ENCODE measurements at places on chromosomes 4 and X. TPM values are rescaled to one million over a fixed set of nuclear protein-coding genes. Genes with fewer than 3 reads are reported as not detected.

The ADH6 gene
- total RNA-seq = not detected

DNA sequence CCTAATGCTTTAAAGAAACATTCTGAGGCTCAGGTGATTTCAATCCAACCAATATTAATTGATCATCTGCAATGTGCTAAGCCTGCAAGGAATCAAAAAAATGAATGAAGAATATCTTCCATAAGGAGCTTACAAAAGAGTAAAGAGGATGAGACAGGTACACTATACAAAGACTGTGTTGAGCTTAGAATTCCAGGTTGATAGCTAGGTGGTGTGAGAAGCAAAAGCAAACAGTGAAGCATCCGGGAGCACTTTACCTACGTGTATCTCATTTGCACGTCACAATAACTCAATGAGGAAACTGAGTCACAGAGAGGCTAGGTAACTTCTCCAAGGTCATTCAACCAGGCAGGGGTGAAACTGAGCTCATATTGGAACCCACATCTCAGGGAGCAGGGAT lies 37.1 kb downstream of the FAM114A1 start:
- DNase-seq = no peak

DNA sequence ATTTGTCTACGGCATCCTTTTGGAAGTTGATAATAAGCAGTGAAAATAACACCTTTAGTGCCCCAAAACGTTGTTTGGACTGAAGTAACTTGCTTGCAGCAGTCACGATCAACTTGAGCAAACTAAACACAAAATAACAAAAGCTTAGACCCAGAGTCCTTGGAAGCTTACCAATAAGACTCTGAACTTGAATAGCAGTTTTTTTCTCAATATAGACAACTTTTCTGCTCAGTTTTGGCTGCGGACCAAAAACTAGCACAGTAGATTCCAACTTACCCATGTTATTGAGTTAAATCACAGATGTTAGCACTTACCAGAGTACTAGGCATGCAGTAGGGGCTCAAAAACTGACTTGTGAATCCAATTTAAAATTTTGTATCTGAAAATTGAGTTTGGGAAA lies 746.9 kb downstream of the PCDH19 start:
- DNase-seq = no peak

- DNase-seq = no peak
Measured at GRCh38 chr4:100651499-100652175, 133.8 kb upstream of the EMCN start.

- DNase-seq = peak; percentile 48
Measured at GRCh38 chrX:154308108-154308946, 12.7 kb downstream of the TKTL1 start.

All from left ventricle myocardium superior (tissue), 1 donor.